ENCODE measurements at places on chromosomes 2 and 18.

- DNase-seq, result peak; percentile 85
These were observed 22.3 kb downstream of the KLF7 start for GRCh38 chr2:207143215-207144172.

GRCh38 chr2:19738707-19739106, 163.1 kb downstream of the TTC32 start:
- DNase-seq, result peak; percentile 78

DNA sequence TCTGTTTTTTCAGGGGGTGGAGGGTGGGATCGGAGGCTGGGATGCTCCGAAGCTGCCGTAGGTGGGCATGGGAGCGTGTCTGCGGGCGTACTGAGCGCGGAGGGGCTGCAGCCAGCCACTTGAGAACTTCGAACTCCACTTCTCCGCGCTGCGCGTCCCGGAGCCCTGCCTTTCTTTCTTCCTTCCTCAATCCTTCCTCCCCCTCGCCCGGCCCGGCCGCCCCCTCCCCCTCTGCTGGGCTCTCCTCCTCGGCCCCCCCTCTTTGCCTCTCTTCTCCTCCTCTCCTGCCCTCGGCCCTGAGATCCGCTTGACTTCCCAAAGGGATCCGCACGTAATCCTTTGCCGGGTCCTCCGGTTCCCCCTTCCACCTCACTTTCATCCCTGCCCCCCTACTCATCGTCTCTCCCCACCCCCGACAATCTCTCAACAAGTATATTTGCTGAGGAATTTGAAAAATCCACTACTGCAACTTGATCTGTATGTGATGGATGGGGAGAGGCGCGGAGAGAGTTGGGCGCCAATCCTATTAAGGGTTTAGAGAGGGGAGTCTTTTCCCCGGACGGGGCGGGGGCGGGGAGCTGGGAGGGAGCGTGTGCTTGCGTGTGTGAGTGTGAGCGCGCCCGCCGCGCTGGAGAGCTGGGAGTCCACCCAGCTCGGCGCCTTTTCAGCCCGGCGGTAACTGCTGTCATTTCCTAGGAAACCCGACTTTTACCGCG, 1.1 kb downstream of the GLI2 start:
- peak; percentile 66 for DNase-seq

- DNase-seq, result no peak
These were observed 6.6 kb upstream of the BAZ2B start for GRCh38 chr2:159622966-159623365.

DNA sequence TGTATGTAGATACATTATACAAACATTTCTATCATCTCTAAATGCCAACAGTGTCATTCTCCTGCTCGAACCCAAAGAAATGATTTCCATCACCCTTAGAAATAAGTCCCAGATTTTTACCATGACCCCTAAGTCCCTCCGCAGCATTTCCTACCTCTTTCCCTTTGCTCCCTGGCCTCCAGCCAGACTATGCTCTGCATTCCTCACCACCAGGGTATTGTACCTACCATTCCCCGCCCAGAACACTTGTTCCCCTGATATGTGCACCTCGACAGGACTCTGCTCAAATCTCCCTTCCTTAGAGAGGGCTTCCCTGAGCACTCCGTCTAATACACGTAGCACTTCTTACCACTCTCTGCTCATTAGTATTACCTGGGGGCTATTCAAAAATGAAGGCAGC, 630.2 kb downstream of the ARHGAP15 start:
- DNase-seq, result no peak

DNA sequence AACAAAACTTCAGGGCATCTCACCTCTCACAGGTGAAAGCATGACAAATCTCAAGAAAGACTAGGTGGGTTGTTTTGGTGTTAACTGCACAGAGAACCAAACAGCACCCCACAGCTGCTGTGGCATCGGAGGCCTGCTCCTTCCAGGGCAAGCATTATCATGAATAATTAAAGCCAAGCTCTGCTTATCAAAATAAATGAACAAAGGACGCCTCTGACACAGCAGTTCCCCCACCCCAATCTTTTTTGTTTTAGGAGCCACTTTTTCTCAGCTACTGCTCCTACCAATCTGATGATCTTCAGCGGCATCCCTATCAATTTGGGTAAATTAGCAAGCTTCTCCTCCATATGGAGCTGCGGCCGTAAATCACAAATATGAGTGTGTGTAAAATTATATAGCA, 58.6 kb downstream of the KLF7 start:
- DNase-seq, result no peak

DNA sequence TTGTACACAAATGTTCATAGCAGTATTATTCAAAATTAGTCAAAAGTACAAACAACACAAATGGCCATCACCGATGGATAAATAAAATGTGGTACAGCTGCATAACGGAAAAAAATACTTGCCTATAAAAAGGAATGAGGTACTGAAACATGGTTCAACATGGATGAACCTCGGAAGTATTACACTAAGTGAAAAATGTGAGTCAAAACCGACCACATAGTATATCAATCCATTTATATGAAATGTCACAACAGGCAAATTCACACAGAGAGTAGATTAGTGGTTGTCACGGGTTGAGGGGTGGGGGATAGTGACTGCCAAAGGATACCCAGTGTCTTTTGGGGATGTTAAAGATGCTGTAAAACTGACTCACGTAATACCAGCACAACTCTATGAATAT, 3.5 kb downstream of the SS18 start:
- DNase-seq, result no peak

GRCh38 chr18:12857215-12857905, 26.7 kb downstream of the PTPN2 start:
- DNase-seq, result no peak

DNA sequence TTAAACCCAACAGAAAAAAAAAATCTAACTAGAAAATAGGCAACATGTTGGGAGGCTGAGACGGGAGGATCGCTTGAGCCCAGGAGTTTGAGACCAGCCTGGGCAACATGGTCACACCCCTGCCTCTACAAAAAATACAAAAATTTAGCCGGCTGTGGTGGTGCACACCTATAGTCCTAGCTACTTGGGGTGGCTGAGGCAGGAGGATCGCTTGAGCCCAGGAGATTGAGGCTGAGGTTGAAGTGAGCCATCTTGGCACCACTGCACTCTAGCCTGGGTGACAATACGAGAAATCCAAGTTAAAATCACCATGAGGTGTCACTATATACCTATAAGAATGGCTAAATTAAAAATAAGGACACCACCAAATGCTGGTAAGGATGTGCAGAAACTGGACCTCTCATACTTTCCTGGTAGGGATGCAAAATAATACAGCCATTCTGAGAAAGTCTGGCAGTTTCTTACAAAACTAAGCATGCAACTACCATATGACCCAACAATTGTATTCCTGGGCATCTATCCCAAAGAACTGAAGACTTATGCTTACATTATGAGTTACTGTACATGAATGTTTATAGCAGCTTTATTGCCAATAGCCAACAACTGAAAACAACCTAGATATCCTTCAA, 2.2 kb downstream of the SEPTIN10 start:
- DNase-seq, result no peak
